H4 (cell line): ENCODE measurements at places on chromosomes 2 and 18. TPM values are rescaled to one million over a fixed set of nuclear protein-coding genes. Genes with fewer than 3 reads are reported as not detected.

Gene SLC23A3
- 0.12 TPM in 1 of 2 replicates, not detected in the other for total RNA-seq

Gene ARHGEF33
- not detected in 2 replicates for total RNA-seq

Gene UBXN4
- total RNA-seq: 24.2 and 31.4 TPM in 2 replicates

Gene LRRTM1
- not detected in 2 replicates for total RNA-seq

Gene CHN1
- total RNA-seq: 14.5 and 18.5 TPM in 2 replicates
